Cerebellar cortex (tissue), 1 donor: ENCODE measurements at places on chromosomes 7 and 10.

GRCh38 chr10:12720217-12720981, 281.1 kb downstream of the CCDC3 start:
- DNase-seq: no peak

DNA sequence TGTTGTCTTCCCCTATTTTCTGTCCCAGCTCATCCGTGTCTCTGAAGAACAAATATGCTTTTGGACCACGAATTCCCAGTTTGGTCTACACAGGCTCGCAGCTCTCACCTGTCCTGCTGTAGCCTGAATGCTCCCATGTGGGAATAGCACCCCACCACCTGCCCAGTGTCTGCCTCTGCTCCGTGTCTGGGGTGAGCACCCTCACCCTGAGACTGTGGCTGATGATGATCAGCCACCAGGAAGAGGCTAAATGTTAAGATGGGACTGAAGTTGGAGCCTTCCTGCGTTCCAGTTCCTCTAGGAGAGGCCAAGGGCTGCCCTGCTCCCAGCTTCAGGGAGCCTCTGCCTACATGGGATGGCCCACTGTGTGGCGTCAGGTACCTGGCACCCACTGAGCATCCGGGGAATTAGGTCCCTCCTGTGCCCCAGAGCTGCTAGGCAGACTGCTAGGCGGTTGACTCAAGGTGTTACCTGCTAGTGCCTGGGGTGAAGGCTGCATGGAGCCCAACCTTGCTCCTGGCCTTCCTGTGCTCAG, 3.7 kb downstream of the PGAM2 start:
- no peak for DNase-seq

- DNase-seq: no peak
Measured at GRCh38 chr10:124677749-124678556, 66.2 kb downstream of the FAM53B start.

DNA sequence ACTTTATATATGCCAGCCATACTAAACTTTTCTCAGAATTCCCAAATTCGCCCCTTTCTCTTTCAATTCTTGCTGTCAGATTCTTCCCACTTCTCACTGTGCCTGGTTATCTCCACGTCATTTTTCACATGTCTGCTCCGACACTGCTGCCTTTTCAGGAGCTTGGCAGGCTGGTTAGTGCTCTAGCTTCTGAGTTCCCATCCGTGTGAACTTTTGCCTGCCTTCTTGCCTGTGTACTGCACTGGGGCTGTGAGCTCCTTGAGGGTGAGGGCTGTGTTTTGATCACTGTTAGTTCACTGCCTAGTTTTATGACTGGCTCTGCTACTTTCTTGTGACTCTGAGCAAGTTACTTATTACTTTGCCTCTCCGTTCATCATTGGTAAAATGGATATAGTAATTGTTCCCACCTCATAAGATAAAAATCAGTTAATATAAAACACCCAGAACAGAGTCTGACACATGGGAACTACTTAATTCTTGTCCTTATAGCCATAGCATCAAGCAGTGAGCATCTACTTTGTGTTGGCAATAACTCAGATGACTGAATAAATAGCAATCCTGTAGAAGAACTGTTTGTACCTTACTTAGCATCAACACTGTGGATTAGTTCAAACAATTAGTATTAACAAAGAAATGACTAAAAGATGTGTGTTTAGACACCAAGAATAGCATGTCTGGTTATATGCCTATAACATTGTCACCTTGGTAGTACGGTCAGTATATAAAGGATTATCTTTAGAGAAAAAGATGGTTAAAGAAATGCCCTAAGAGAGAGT, 5.5 kb downstream of the GSTO1 start:
- DNase-seq: peak; percentile 10

GRCh38 chr7:66055321-66055956, 20.2 kb upstream of the ASL start:
- no peak for DNase-seq
